ENCODE measurements at places on chromosomes 7 and 10. TPM values are rescaled to one million over a fixed set of nuclear protein-coding genes. Genes with fewer than 3 reads are reported as not detected.

Gene MDFIC
- total RNA-seq: 15.7 TPM

Gene SLC13A4
- total RNA-seq: 0.42 TPM

Gene AGR3
- total RNA-seq: 3.9 TPM

- DNase-seq: no peak
These were observed 75.3 kb downstream of the SVOPL start for GRCh38 chr7:138625849-138626230.

DNA sequence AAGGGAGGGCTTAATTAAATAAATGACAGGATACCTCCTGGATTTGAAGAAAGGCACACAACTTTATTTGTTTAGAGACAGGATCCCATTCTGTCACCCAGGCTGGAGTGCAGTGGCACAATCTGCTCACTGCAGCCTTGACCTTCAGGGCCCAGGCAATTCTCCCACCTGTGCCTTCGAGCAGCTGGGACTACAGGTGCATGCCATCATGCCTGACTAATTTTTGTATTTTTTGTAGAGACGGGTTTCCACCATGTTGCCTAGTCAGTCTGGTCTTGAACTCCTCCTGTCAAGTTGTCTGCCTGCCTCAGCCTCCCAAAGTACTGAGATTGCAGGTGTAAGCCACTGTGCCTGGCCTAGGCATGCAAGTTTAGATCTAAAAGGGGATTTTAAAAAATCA is 272.7 kb upstream of the MBL2 start:
- DNase-seq: no peak

GRCh38 chr10:12841426-12841825 is 160.1 kb downstream of the CCDC3 start:
- no peak for DNase-seq

DNA sequence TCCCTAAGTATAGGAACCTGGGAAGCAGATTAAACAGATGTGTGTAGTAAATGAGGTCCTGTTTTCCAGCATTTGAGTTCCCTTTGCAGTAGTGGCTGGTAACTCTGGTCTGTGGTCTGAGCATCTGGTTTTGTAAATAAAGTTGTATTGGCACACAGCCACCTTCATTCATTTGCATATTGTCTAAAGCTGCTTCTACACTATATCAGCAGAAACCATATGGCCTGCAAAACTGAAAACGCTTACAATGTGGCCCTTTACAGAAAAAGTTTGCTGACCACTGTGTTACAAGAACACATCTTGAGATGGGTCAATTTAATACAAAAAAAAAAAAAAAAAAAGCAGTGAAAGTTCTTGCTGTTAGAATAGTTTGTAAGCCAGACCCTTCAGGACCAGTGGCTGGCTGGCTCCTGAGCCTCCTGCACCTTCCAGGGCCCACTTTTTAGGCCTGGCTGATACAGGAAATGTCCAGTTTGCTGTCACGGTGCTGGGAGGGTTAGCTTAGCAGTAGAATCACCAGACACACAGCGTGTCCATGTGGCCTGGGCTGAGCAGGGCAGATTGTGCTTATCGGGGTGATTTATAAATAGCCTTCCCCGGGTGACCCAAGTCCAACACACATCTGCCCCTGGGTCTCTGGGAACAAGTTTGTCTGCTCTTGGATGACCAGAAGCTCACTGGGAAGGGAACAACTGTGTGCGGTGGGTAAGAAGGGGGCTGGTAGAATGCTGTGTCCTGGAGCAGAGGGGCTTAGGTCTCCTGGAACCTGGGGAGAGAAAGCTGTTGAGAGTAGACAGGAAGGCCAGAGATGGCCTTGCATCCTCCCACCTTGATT is 1.4 kb downstream of the C10orf71 start:
- no peak for DNase-seq

GRCh38 chr10:71512761-71513539 is 116.2 kb downstream of the CDH23 start:
- DNase-seq: no peak
